LHCN-M2 (cell line): ENCODE measurements at places on chromosomes 6 and 20.

DNA sequence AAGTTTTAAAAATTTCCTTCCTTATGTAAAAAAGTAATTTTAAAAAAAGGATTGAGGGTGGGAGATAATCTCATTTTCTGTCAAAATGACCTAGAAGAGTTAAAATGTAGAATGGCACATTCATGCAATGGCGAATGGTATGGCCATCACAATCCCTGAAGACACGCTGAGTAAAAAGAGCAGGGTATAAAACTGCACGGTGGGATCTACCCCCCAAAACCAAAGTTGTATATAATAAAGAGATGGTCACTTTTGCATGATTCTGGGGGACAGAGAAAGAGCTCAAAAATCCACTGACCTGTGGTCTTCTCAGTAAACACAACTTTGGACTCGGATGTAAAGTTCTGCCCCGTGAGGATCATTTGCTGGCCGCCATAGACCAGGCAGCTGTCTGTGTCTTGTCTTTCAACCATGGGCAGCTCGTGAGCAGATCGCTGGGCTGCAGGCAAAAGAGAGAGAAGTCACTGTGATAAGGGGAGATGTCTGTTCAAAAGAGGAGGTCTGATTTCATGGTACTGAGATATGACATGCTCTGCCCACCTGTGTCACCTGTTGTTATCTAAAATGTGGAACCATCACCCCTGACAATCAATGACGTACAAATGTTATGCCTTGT lies 88.2 kb downstream of the NFATC2 start:
- no peak for DNase-seq

GRCh38 chr6:133606852-133607251 lies 282.1 kb upstream of the TCF21 start:
- no peak for DNase-seq

- DNase-seq, result no peak
These were observed 637 bp downstream of the UBR2 start for GRCh38 chr6:42564506-42564825.

DNA sequence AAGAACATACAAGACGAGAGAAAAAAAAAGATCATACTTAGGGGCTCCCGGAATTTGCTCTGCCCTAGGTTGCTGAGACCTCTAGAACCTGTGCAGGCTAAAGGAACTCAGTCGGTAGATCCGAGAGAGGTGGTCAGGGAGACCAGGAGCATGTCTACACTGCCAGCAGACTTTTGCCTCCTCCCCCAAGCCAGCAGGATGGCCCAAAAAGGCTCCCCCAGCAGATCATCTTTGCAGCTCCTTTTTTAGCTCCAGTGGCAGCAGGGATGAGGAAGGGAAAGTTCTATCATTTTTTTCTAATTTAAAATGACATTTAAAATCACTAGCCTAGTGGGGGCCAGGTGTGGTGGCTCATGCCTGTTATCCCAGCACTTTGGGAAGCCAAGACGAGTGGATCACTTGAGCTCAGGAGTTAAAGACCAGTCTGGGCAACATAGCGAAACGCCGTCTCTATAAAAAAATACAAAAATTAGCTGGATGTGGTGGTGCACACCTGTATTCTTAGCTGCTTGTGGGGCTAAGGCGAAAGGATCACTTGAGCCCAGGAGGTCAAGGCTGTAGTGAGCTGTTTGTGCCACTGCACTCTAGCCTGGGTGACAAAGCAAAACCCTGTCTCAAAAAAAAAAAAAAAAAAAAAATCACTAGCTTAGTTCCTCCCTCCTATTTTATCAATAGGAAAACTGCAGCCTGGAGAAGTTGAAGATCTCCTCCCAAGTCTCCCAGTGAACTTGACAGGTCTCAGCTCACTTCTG lies 69.3 kb upstream of the MYL9 start:
- no peak for DNase-seq

DNA sequence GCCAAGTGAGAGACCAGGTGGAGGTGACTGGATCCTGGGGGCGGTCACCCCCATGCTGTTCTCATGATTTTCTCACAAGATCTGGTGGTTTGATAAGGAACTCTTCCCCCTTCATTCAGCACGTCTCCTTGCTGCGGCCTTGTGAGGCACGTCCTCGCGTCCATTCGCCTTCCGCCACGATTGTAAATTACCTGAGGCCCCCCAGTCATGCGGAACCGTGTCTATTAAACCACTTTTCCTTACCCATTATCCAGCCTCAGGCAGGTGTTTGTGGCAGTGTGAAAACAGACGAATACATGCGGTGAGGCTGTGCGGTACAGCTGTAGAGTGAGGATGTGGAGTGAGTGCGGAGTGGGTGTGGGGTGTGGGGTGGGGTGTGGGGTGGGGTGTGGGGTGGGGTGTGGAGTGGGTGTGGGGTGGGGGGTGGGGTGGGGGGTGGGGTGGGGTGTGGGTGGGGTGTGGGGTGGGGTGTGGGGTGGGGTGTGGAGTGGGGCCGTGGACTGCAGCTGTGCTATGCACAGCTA lies 12.1 kb upstream of the NTSR1 start:
- DNase-seq, result no peak

DNA sequence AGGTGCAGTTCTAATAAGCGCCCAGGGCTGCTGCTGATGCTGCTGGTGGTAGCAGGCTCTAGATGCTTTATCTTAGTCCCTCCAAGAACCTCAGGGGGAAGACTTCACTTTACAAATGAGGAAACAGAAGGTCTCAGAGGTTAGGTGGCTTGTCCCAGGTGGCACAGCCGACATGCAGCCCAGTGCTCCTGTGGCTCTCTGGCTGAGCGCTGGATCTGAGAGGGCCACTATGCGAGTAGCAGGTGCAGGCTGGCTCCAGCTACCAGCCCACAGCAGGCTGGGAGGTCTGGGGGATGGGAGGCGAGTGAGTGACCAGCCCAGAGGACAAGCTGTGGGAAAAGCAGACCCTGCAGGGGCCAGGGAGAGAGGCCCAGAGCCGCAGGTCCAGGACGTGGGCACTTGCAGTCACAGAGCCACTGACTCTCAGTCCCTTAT lies 90.9 kb downstream of the PRND start:
- no peak for DNase-seq

- DNase-seq, result peak; percentile 60
These were observed 133.7 kb upstream of the TBX18 start for GRCh38 chr6:84897988-84898594.

DNA sequence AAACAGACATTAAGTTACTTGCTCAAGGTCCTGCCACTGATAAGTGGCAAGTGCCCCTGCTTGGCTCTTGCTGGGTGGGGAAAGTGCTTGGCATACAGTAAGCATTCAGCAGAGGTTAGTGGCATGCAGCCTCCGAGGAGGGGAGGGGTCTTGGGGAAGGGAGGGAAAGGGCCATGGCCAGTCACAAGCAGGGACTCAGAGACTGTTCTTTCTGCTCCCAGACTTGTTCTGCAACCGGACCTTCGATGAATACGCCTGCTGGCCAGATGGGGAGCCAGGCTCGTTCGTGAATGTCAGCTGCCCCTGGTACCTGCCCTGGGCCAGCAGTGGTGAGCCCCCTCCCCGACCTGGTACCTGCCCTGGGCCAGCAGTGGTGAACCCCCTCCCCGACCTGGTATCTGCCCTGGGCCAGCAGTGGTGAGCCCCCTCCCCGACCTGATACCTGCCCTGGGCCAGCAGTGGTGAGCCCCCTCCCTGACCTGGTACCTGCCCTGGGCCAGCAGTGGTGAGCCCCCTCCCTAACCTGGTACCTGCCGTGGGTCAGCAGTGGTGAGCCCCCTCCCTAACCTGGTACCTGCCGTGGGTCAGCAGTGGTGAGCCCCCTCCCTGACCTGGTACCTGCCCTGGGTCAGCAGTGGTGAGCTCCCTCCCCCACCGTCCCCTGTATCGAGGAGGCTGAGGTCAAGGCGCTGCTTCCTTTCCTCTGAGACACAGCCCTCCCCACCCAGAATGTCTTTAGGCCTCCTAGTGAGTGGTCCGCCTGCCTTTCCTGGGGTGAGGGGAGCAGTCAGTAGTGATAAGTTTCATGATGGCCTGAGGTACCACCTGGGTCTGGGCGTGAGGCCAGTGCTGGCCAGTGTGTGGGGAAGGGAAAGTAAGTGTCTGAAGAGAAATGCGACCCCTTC lies 8.9 kb downstream of the GLP1R start:
- DNase-seq, result no peak

DNA sequence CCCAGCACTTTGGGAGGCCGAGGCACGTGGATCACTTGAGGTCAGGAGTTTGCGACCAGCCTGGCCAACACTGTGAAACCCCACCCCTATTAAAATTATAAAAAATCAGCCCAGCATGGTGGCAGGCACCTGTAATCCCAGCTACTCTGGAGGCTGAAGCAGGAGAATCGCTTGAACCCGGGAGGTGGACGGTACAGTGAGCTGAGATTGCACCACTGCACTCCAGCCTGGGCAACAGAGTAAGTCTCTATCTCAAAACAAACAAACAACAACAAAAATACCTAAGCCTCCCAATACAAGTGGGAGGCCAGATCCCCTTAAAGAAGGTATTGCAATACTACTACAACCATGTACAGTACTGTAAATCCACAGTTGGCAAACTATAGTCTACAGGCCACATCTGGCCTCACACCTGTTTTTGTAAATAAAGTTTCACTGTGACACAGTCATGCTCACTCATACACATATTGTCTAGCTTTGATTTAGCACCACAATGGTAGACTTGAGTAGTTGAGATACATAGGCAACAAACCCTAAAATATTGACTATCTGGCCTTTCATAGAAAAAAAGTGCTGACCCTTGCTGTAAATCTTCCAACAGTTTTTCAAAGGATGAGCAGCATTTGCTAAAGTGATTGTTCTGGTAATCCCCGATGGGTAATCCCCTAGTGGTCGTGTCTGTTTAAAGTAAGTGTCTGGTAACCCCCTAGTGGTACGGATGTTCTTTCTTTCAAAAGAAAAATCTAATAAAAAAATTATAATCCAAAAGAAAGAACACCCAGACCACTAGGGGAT lies 202.0 kb downstream of the RNGTT start:
- DNase-seq, result no peak

- DNase-seq, result no peak
These were observed 3.3 kb downstream of the SFTA2 start for GRCh38 chr6:30928677-30929076.

GRCh38 chr20:888057-888456 lies 28.1 kb downstream of the ANGPT4 start:
- DNase-seq, result no peak

- no peak for DNase-seq
These were observed 137.0 kb upstream of the PREP start for GRCh38 chr6:105539911-105540310.

DNA sequence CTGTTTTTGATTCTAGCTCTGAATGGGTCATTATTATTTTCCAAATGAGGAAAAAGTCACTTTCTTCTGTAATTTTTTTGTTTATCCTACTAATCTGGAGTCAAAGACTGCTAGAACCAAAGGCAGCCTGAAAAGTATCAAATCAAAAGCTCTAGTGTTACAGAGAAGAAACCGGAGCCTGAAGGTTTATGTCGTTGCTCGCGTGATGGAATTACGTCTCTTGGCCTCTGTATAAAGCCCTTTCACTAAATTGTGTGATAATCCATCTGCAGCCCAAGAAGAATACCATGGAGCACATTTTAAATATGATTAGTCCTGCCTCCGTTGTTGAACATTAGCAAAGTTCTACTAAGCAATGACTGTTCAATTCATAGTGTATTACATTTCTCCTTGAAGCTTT lies 738.6 kb downstream of the C6orf118 start:
- no peak for DNase-seq

- no peak for DNase-seq
These were observed 84.2 kb downstream of the ISM1 start for GRCh38 chr20:13305284-13305683.

DNA sequence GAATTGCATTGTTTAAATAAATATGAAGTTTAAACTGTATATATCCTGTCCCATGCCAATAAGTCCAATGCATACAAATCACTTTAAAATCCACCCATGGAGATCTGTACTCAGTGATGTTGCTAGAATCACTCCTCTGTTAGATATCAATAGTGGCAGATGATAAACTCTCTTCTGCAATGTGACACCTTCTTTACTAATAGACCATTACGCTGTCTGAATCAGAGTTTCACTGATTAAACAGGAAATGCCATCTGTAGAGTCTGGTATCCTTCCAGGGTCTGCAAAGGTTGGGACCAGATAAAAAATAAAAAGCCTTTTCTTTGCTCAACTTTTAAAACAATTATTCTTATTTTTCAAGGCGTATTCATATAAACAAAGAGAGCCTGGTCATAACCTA lies 134.5 kb downstream of the EDN3 start:
- DNase-seq, result no peak

DNA sequence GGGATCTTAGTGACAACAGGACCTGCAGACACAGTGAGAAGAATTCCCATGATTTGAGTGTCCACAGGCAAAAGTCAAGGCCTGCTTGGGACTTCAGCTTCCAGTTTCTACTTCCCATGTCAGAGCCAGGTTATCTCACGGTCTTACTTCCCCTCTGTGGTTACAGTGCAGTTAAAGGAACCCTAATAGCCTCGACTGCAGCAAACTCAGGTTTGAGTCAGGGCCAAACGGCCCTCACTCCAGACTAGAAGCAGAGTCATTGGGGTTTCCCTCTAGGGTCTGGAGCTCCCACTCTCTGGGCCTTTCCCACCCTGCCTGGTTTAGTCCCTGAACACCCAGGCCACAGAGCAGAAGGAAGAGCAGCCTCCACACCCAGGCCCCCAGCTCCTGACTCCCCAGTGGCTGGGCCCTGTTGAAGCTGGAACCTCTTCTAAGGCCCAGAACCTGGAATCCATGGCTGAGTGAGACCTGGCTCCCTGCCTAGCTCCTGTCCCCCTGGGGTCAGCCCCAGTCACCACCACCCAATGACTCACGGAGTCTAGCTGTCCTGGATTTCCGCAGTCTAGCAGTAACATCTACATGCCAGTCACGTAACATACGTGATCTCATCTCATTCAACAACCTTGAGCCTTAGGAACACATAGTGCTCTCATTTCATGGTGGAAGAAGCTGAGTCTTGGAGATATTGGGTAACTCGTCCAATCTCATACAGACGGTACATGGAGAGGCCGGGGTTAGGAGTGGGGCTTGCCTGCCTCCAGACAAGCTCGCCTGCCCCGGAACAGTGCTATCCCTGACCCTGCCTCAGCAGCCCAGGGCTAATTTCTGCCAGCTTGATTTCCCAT lies 9.2 kb upstream of the GHRH start:
- DNase-seq, result no peak

DNA sequence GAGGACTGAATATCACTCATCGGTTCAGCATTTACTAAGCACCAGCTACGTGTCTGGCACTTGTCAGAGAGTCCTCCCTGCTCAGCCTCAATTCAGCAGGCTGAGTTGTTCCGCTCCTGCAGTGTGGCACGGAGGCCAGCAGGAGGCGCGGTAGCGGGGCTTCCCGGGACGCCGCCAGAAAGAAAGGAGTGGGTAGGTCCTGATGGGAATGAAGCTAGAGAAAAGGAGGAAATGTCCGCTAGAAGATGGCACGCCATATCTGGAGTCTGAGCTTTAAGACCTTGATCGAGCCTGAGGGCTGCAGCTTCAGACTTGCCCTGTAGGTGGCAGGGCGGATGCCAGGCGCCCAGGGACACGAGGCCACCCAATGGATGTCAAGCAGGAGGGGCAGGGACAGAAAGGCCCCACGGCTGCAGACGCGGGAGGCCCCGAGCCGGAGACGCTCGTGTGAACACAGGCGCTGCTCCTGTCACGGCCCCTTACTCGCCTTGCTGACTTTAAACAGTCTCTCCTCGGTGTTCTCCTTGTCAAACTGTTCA lies 18.7 kb downstream of the SERPINB6 start:
- peak; percentile 93 for DNase-seq

GRCh38 chr6:1592852-1593251 lies 16.9 kb upstream of the FOXC1 start:
- DNase-seq, result no peak

- no peak for DNase-seq
These were observed 68.8 kb upstream of the TNFAIP3 start for GRCh38 chr6:137798261-137798660.
